ENCODE measurements at places on chromosomes 1 and 21.
A peak's percentile ranks its signal among the peaks of the same experiment; 100 is the strongest.

DNA sequence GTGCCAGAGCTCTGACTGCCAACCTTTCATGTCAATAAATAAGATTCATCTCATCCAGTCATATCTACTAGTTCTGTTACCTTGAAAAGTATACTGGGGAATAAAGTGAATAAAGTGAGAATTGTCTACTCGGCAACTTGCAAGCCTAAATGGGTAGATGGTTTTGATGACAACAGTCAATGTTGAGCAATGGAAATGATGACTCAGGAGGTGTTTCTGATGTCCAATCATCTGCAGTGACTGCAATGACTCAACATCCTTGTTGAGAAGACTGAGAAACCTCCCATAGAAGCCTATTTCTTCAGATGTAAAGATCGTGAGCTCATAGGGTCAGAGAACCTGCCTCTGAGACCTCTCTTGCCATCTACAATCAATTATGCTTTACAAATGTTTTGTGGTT is 276.4 kb downstream of the SPATA17 start:
- H3K36me3 ChIP-seq: no peaks in the 10 kb centered on the region
- no peaks in the 10 kb centered on the region for H3K4me1 ChIP-seq
- DNase-seq: no peak
- H3K27me3 ChIP-seq: no peaks in the 10 kb centered on the region
- H3K27ac ChIP-seq: no peak overlapping the region
- no peak overlapping the region for H3K4me3 ChIP-seq

DNA sequence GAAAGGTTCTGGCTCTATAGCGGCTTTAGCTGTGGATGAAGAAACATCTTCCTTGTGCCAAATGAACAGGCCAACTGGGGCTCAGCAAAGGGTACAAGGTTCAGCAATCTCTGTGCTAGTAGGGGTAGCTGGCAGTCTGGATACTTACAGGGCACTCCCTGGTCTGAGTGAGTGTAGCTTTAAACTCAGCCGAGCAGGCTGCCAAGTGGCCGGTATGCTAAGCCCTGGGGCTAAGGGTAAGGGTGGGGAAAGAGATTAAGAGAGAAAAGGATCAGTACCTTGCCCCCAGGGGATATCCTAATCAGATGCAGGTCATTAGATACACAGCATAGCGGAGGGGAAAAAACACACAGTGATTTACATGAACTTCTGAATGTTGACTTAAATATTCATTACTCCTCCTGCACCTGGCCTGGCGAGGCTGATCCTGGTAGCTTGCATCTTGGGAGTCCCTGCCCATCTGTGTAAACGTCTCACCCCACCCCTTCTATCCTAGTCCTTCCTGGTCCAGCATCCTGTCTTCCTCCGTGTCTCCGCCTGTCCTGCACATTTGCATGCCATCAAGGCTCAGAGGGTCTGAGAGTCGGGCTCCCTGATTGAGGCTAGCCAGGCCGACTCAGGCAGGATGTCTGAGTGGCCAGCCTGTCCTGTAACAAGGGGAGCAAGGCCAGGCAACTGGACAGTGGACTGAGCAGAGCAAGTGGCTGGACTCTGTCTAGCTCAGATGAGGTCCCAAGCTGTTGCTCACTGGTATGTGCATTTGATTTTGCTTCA is 39.5 kb upstream of the CNTN2 start:
- no peak overlapping the region for H3K27ac ChIP-seq
- H3K27me3 ChIP-seq: no peaks in the 10 kb centered on the region
- DNase-seq: no peak
- no peaks in the 10 kb centered on the region for H3K4me1 ChIP-seq
- no peaks in the 10 kb centered on the region for H3K36me3 ChIP-seq
- H3K4me3 ChIP-seq: no peak overlapping the region

GRCh38 chr1:68016381-68016780 is 34.0 kb downstream of the DIRAS3 start:
- no peaks in the 10 kb centered on the region for H3K27me3 ChIP-seq
- H3K36me3 ChIP-seq: no peaks in the 10 kb centered on the region
- H3K4me3 ChIP-seq: no peak overlapping the region
- H3K4me1 ChIP-seq: no peaks in the 10 kb centered on the region
- H3K27ac ChIP-seq: no peak overlapping the region

DNA sequence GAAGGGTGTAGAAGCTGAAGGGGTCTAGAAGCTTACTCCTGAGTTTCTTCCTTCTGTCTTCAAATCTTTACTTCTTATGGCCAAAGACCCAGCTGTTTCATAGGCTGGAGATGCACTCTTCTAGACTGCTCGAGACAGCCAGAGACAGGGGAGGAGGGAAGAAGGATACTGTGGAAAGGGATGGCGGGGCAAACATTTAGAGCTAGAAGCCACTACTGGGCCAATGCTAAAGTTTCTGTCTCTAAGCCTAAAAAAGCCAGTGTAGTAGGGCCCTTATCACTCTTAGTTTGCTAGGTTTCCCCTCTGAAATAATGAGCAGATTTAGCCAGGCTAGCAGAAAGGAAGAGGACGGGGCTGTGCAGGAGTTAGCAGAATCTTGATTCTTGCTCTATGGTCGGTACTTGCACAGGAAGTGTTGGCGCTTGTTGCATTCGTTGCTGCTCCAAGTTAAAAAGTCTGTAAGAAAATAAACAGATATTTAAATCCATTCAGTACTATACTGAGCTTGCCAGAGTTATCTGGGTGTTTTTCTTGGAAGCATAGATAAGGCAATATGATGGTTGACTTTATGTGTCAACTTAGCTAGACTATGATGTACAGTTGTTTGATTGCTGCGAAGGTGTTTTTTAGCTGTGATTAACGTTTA is 16.9 kb downstream of the REG4 start:
- no peak overlapping the region for H3K4me3 ChIP-seq
- no peaks in the 10 kb centered on the region for H3K36me3 ChIP-seq
- no peak overlapping the region for H3K27ac ChIP-seq
- H3K4me1 ChIP-seq: no peaks in the 10 kb centered on the region

- H3K27ac ChIP-seq: no peak overlapping the region
- no peak overlapping the region for H3K4me3 ChIP-seq
- DNase-seq: peak; percentile 8
- H3K36me3 ChIP-seq: no peaks in the 10 kb centered on the region
- no peaks in the 10 kb centered on the region for H3K4me1 ChIP-seq
These were observed 260.4 kb downstream of the PTPRU start for GRCh38 chr1:29496701-29497100.

- no peaks in the 10 kb centered on the region for H3K27me3 ChIP-seq
- H3K36me3 ChIP-seq: no peaks in the 10 kb centered on the region
- no peak overlapping the region for H3K4me3 ChIP-seq
These were observed 222.2 kb downstream of the NRIP1 start for GRCh38 chr21:14842601-14843000.

- no peak overlapping the region for H3K27ac ChIP-seq
- H3K4me1 ChIP-seq: no peaks in the 10 kb centered on the region
- DNase-seq: no peak
- H3K4me3 ChIP-seq: no peak overlapping the region
- H3K27me3 ChIP-seq: no peaks in the 10 kb centered on the region
These were observed 33.6 kb downstream of the CATSPERE start for GRCh38 chr1:244494653-244495052.

DNA sequence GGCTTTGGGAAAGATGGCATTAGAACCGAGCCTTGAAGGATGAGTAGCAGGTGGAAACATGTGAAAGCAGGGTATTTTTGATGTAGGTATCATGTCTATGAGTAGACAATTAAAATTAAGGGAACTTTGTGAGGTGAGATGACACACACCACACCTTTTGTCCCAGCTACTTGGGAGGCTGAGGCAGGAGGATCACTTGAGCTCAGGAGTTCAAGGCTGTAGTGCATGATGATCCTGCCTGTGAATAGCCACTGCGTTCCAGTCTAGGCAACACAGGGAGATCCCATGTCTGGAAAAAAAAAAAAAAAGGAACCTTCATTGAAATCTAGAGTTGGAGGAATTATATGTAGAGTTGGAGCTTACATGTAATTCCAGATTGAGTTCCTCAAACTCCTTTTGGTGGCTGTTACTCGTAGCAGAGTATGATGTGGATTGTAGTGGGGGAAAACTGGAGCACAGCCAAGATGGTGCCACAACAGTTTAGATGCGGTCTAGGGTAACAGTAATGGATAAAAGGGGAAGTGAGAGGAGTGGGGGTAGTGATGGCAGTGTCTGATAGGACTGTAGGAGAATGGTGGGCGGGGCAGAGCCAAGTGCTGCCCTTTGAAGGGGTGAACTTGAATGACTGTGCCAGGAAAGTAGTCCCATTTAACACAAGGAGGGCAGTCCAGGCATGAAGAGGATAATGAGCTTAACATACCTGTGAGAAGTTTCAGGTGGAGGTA is 17.4 kb downstream of the AK4 start:
- DNase-seq: no peak
- H3K4me1 ChIP-seq: no peaks in the 10 kb centered on the region
- H3K27ac ChIP-seq: no peak overlapping the region
- H3K27me3 ChIP-seq: no peaks in the 10 kb centered on the region
- H3K4me3 ChIP-seq: no peak overlapping the region

DNA sequence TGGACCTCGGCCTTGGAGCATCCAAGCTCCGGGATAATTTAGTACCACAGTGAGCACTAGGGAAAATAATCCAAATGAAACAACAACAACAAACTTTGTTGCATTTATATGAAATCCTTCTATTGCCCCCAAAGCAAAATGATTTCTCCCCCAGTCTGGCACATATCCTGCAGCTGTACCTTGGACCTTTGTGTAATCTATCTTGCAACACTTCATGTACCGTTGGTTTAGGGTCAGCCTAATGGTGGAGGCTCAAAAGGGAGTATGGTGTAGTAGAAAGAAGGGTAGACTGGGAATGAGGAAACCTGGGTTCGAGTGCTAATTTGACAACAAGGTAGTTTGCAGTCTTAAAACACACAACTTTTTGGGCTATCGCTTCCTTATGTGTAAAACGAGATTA is 12.1 kb downstream of the GREM2 start:
- H3K4me3 ChIP-seq: no peak overlapping the region
- DNase-seq: no peak
- H3K27me3 ChIP-seq: no peaks in the 10 kb centered on the region
- no peak overlapping the region for H3K27ac ChIP-seq
- no peaks in the 10 kb centered on the region for H3K4me1 ChIP-seq
- H3K36me3 ChIP-seq: no peaks in the 10 kb centered on the region

- no peaks in the 10 kb centered on the region for H3K27me3 ChIP-seq
- no peak for DNase-seq
- peaks cover 13% of the 10 kb centered on the region for H3K4me1 ChIP-seq
- no peak overlapping the region for H3K4me3 ChIP-seq
These were observed 5.4 kb downstream of the TRIM62 start for GRCh38 chr1:33176362-33176850.

DNA sequence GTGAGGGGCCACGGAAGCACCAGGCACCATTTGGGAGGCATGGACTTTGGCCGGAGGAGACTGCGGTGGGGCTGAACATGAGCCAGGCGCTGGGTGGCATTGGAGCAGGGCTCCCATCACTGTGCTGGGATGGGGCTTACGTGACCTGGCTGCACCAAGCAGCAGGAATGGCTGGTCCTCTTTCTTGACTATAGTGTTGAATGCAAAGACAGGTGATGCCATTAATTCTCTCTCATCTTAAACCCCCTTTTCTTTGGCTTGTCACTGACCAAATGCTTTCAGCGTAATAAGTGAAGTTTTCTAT is 447.9 kb downstream of the CAMTA1 start:
- DNase-seq: no peak
- H3K27me3 ChIP-seq: no peaks in the 10 kb centered on the region
- no peak overlapping the region for H3K27ac ChIP-seq
- H3K4me1 ChIP-seq: no peaks in the 10 kb centered on the region
- no peak overlapping the region for H3K4me3 ChIP-seq
- H3K36me3 ChIP-seq: no peaks in the 10 kb centered on the region

GRCh38 chr1:201468501-201468843 is 516 bp downstream of the PHLDA3 start:
- peak overlapping the region; percentile 49 for H3K4me3 ChIP-seq
- H3K27me3 ChIP-seq: no peaks in the 10 kb centered on the region
- DNase-seq: no peak
- H3K27ac ChIP-seq: peak overlapping the region; percentile 73
- no peaks in the 10 kb centered on the region for H3K4me1 ChIP-seq

DNA sequence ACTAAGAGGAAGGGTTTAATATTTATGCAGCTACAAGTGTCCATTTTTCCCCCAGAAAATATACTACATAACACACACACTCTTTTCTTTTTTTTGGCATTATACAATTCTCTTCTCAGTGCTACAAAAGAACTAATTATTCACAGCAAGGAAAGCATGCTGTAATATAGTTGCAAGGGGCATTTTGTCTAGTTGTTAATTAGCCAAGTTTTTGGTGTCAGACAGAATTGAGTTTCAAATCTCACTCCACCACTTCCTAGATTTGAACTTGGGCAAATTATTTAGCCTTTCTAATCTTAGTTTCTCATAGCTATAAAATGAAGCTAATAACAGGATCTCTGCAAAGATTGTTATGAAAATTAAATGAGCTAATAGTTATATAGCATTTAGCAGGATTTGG is 60.0 kb upstream of the VTCN1 start:
- no peak overlapping the region for H3K4me3 ChIP-seq
- no peak overlapping the region for H3K27ac ChIP-seq
- DNase-seq: no peak
- H3K27me3 ChIP-seq: no peaks in the 10 kb centered on the region

DNA sequence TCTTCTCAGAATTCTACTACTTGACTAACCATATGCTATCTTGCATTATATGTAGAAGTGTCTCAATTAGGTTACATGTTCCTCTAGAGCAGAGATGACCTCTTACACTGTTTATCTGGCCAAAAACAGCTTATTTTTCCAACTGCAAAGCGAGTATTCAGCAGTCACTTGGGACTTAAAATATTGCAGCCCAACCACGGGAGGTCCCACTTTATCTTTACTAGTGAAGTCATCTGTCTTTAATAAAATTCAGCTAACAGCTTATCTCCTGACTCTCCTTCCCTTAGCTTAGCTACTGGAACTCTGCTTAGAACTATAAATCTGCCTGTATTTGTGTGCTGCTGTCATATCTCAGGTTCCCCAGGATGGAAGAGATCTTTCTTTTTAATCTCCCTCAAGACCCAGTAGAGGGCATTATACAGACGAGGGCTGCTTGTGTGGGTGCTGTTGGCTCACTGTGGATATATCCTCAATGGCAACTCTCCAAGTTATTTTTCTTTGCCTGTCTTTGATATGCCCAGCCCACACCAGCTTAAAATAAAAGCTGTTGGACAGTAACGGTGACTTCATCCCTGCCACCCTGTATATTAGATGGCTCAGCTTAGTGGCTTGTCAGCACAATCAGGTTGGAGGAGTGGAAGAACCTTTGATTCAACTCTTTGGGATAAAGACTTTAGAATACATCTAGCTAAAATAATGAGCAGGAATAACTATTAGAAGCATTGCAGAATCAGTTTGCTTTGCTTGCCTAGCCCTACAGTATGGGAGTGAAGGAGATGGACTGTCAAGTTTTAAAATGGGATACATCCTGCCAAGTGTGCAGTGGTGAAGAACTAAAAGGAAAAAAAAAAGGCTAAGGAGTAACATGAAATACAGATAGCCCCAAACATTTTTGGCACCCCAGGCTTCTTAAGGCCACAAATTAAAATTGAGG is 9.6 kb downstream of the ENSA start:
- H3K27ac ChIP-seq: peak overlapping the region; percentile 18
- no peaks in the 10 kb centered on the region for H3K27me3 ChIP-seq
- DNase-seq: no peak

DNA sequence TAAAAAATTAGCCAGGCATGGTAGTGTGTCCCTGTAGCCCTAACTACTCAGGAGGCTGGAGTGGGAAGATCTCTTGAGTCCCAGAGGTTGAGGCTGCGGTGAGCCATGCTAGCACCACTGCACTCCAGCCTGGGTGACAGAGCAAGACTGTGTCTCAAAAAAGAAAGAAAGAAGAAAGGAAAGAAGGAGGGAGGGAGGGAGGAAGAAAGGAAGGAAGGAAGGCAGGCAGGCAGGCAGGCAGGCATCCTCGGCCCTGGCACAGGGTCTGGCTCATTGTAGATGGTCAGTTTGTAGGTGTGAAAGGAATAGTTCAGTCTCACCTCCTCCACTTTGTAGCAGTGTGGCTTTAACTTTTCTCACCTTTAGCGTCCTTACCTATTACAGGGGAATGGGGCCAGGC is 25.0 kb downstream of the NAV1 start:
- H3K36me3 ChIP-seq: no peaks in the 10 kb centered on the region
- no peak for DNase-seq
- no peaks in the 10 kb centered on the region for H3K27me3 ChIP-seq
- no peaks in the 10 kb centered on the region for H3K4me1 ChIP-seq

Measured in Peyer's patch (tissue), 4 donors.